Hematopoietic multipotent progenitor cell (in vitro differentiated cells): ENCODE measurements at places on chromosomes 6 and 20.

GRCh38 chr20:21762646-21763045 lies 57.2 kb downstream of the PAX1 start:
- no peak for DNase-seq

DNA sequence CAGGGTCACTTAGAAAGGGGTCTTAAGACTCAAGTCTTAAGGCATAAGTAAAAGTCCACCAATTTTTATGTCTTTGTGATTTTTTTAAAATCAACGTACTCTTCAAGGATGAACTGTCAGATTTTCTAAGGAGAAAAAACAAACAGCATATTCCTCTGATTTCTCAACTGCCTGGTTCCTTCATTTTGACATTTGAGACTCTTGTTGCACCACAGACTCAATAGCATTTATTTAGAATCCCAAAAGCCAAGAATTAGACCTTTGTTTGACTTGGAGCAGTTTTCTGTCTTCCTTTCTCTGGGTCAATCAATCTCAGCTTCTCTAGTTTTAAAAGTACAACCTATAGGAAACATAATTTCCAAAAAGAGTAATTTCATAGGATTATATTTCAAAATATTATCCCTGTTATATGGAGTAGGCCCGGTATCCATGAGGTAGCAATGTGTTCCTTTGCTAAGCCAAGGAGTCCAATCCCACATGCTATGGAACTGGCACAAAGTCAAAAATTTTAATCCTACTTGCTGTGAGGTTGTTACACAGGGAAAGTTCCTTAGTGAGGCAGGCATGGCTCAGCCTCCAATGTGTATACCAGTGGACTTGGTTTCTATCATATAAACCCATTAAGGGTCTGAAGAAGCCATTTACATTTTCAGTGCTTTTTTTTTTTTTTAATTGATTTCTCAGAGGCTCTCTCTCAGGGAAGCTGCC lies 405.7 kb downstream of the KIF16B start:
- DNase-seq: no peak

DNA sequence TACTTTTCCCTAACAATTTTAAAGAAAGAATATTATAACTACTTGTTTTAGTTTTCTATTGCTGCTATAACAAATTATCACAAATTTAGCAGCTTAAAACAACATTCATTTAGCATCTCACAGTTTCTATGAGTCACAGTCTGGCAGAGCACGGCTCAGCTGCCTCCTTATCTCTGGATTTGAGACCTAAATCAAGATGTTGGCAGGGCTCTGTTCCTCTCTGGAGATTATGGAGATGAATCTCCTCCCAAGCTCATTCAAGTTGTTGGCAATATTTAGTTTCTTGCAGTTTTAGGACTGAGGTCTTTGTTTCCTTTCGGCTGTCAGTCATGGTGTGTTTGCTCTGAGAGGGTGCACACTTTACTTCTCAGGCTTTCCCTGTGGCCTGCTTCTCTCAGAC lies 1065.8 kb upstream of the EYS start:
- DNase-seq: no peak

DNA sequence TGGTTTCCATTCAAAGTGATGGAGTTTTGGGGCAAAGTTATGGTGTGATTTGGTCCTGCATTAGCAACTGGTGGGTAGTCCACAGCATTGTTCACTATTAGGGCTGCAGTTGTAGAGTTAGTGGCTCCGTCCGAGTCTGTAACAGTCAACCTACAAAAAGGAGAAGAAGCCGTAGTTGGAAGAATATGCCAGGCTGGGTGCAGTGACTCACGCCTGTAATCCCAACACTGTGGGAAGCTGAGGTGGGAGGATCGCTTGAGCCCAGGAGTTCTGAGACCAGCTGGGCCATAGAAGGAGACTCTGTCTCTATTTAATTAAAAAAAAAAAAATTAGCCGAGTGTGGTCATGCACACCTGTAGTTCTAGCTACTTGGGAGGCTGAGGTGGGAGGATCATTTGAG lies 69.5 kb downstream of the KIAA0319 start:
- DNase-seq: no peak

- no peak for DNase-seq
Measured at GRCh38 chr6:132819405-132820161, 5.2 kb downstream of the RPS12 start.

- DNase-seq: no peak
Measured at GRCh38 chr6:117317261-117317660, 51.9 kb downstream of the VGLL2 start.

DNA sequence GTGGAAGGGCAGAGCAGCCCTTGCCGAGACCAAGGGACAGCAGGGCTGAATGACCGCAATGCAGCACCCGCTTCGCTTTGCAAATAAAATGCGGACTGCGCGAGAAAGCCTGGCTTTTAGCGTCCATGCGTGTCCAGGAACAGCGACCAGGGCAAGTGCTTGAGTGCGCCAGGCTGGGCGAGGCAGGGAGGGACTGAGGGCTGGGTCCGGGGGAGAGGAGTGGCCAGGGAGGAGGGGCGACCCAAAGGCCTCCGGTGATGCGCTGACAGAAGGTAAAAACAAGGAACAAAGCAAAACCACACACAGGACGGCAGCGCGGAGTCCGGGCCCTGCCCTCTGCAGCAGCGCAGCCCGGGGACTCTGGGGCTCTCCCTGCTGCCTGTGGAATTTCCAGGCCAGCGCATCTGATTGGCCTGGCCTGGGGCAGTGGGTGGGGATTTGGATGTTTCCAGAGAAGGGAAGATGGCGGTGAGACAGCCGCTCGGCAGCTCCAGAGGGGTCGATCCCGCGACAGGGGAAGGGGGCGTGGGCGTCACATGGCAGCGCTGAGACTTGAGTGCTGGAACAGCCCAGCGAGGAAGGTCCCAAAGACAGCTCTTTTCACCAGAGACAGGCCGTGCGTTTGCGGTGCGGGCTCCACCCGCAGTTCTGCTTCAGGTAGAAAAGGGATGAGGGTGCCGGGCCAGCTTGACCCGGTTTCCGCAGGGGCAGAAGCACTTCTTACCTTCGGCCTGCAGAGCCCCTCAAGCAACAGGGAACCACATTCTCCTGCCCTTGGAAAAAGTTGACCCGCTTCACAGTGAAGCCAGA lies 51.8 kb downstream of the SSR1 start:
- DNase-seq: no peak
